ENCODE measurements at places on chromosomes 7 and 10.
A peak's percentile ranks its signal among the peaks of the same experiment; 100 is the strongest.

DNA sequence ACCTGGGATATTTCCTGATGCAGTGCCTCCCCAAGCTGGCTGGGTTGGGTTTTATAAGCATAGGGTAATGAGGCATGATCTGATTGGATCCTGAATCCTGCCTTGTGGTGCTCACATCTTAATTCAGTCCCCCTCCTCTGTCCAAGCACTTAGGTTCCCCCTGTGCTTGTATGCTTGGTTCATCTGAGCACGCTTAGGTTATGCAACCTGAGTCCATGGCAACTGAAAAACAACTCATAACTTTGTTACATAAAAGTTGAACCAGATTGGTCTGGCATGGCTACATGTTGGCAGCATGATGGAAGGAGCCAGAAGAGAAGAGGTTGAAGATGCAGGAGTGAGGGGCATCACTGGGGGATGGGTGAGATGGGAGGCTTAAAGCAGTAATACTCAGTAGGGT lies 57.3 kb upstream of the OSBPL3 start:
- no peak for DNase-seq

GRCh38 chr10:8052341-8052955 lies 2.0 kb upstream of the GATA3 start:
- DNase-seq, result no peak

- DNase-seq, result no peak
These were observed 1180.6 kb upstream of the AUTS2 start for GRCh38 chr7:68417659-68418058.

DNA sequence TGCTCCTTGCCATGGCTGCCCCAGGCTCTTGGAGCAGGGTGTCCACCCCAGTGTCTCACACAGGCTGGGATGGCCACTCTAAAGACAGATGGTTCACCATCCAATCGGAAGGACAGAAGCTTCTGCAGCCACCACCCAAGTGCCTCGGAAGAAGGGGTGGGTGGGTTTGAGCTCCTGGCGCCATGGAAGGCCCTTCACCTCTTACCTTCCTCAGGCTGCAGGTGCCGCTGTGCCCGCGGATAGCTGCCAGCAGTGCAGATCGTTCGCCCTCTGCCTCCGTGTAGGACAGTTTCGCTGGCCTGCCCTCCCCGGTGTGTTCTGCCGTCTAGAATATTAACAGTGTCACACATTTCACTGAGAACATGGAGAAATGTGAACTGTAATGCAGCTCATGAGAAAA lies 243.6 kb upstream of the GRB10 start:
- no peak for DNase-seq

DNA sequence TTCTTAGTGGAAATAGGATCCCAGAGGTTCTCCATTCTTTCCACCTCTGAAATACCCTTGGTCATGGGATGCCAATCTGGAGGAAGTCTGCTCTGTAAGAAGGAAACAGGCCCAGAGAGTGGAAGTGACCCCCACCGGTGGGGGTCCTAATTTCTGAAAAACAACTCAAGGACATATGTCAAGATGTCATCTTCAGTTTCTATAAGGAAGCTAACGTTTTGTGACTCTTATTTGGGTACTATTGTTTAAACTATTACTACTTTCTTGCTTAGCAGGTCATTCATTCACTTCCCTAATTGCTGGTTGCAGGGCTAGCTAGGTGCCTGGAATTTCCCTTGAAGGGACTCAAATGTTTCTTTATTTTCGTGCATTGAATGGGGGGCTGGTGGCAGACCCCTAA lies 1.9 kb upstream of the ZNF775 start:
- no peak for DNase-seq

- DNase-seq, result no peak
These were observed 567.3 kb downstream of the AUTS2 start for GRCh38 chr7:70165477-70166170.

DNA sequence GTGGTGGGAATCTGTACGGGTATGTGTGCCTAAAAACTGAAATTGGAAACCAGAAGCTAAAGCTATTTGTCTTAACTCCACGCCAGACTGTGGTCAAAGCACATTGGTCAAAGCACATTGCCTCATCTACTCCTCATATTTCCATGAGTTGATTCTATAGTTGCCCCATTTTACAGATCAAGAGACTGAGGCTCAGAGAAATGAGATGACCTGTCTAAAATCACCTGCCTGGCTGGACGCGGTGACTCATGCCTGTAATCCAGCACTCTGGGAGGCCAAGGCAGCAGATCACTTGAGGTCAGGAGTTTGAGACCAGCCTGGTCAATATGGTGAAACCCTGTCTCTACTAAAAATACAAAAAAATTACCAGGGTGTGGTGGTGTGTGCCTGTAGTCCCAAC lies 21.7 kb upstream of the MNX1 start:
- DNase-seq, result no peak

DNA sequence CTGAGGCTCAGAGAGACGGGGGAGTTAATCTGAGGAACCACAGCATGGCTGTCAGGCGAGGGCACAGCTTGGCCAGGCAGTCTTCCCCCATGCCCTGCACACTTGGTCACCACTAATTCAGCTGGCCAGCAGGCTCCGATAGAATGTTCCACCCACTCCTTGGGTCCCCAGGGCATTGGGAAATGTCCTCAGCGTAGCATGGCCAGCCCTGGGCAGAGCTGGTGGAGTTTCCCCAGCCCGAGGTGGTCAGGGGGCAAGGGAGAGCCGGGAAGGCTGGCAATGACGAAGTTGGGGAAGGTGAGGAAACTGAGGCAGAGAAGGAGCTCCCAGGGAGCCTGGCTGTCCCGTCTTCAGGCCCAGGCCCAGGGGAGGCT lies 12.1 kb upstream of the GRIFIN start:
- DNase-seq, result peak; percentile 73

DNA sequence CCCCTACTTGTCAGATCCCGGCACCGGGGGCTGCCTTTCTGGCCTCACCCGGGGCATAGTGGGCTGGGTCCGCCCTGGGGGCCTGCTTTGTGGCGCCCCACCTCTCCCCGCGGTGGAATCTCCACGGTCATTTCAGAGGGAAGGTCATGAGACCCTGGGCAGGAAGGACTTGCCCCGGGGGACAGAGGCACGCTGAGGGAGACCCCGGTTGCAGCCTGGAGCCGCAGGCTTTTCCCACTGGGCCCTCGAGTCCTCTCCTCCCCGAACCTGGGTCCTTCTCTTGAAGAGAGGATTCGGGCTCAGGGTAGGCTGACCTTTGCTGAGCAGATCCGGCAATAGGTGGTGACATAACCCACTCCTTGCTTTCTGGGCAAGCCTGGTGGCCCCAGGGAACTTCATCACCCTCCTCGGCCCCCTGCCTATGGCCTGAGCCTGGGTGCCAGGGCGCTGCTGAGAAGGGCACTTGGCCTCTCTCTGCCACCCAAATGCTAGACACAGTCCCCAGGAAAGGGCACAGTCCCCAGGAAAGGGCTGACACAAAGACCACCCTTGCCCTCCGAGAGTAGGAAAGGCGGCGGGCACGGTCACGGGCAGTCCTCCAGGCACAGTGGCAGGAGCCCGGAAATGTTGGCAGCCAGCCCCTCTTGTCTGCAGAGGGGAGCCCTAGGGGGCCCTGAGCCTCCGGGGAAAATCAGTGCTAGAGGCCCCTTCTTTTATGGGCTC lies 36.2 kb downstream of the FKBP6 start:
- DNase-seq, result no peak

DNA sequence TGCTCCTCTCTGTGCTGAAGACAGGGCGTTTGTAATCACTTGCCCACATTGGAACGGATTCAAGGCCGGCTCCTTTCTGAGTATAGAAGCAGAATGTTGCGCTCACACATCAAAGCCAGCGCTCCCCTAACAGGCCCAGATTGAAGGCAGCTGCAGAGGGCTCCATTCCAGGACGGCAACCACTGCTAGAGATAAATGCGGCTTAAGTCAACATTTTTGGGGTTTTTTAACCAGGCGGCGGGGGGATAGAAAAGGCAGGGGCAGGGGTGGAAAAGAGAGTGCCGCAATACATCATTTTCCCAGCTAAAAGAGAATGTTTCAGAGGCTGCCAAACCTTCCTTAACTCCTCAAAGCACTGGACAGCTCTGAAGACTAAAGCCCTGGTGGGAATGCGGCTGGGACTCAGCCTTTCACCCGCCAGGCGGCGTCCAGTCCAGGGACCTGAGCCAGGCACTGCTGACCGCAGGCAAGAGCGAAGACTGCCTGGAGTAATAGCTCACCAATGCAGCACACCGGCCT lies 189.6 kb downstream of the TNS3 start:
- peak; percentile 79 for DNase-seq

DNA sequence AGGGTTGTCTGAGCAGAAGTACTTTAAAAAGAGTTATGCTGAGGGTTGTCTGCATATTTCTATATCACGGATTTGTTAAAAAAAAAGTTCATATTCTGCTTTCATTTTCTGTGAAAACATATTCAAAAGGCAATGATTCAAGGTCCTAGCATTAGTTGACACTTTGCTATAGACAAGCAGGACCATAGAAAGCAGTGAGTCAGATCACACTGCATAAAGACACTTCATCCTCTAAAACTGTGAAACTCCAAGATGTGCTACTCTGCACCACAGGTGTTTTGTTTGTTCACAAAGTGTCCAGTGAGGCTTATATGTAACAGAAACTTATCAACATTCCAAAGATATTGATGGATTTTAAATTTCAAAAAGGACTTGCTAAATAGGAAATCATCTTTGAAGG lies 47.0 kb downstream of the SPAM1 start:
- DNase-seq, result no peak

GRCh38 chr7:44059219-44060090 lies 5.9 kb downstream of the PGAM2 start:
- DNase-seq, result peak; percentile 35

DNA sequence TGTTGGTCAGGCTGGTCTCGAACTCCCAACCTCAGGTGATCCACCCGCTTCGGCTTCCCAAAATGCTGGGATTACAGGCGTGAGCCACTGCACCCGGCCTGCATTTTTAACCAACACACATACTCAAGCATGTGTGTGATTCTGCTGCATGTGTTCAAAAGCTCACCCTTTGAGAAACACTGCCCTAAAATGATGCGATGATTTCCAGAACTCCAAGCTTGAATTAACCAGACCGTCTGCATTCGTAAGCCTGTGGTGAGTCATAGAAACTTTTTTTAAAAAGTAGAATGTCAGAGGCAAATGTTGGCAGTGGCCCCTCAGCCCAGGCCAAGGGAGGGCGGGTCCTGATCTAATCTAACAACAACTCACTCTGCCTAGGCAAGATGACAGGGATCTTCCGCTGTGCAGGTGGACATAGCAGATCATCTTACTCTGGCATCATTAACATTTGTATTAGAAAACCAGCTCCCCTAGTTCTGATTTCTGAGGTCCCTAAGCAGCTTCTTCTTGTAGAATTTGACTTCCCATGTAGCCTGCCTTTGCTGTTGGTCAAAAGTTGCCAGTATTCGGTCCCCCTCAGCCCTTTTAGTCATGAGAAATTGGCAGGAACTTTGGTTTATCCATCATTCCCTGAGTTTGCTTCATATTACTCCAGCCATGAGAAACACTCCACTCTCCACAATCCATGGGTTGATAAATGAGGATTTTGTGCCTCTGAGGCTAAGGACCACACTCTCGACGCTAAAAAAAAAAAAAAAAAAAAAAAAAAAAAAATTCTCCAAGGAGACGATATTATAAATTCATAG lies 190.4 kb downstream of the SKIDA1 start:
- DNase-seq, result peak; percentile 82

- DNase-seq, result no peak
These were observed 22.2 kb downstream of the VOPP1 start for GRCh38 chr7:55550010-55550663.

- DNase-seq, result no peak
These were observed 223.6 kb upstream of the SEMA3E start for GRCh38 chr7:83872501-83872900.

DNA sequence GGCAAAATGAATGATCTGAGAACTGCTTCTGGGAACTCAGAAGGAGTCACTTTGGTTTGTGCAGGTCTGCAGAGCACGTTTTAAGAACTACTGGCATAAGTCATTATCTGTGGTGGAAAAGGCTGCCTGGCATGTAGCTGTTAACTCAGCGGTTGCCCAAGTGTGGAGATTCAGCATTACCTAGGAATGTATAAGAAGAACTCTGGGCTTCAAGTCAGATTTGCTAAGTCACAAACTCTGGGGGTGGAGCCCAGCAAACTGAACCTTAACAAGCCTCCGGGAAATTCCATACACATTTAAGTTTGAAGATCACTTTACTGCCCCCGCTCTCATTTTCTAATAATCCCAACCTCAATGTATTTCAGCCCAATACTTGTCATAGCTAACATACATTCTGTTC lies 31.1 kb downstream of the PLXDC2 start:
- no peak for DNase-seq

DNA sequence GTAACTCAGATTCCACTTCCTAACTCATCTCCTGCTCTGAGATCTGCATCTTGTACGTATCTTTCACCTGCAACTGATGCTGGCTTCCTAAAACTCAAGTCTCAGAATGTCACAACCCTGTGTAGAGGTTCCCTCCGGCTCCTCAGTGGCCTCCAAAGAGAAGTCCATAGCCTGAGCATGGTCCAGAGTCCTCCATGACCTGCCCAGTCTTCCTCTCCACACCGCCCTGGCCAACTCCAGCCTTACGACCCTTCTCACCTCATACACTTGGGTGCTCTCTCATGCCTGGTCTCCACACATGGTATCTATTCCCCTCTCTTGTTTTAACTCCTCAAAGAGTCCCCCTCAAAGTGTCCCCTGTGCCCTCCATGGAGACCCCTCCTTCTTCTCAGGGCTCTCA lies 41.9 kb downstream of the RAMP3 start:
- DNase-seq, result no peak

DNA sequence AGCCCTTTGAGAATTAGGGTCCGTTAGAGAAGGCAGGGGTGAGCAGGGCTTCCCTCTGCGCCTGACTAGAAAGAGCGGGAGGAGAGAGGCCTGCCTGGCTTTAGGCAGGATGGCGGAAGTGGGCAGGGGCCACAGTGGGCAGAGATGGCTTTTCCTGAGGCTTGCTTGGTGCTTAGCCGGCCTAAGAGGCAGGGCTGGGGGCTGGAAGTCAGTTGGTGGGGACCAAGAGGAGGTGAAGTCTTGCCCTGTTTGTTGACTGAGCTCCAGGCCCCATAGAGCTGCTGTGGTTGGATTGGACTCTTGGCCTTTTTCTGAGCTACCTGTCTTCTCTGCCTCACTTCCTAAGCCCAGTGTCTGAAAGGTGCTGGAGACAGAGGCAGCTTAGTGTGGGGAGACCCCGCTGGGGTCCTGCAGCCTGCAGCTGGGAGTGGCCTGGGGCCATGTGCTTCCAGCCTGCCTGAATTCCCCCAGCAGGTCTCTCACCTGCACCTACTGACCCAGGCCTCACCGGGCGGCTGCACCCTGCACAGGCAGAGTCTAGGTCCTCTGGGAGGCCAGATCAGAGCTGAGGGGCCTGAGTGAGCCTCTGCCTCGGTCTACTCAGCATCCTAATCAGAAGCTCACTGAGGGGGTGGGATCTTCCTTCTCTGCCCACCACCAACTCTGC lies 4.8 kb downstream of the FAM241B start:
- no peak for DNase-seq

DNA sequence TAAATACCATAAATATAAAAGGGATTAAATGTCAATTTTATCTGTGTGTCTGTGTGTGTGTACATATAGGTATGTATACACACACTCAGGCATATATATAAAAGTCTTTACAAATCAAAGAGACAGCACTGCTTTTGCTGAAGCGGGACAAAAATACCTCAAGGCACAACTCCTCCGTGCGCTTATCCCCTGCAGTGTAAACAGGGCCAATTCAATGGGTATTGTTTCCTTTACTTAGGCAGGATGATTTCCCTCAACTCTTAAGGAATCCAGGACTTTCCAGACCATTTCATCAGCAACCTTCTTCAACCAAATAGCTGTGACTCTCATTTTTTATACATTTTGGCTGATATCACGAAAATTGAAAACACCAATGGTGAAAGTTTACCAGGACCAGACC lies 227.7 kb downstream of the CRPPA start:
- no peak for DNase-seq

GRCh38 chr7:106599343-106599698 lies 61.6 kb downstream of the CCDC71L start:
- no peak for DNase-seq
